ENCODE measurements at places on chromosomes 1 and 21. TPM values are rescaled to one million over a fixed set of nuclear protein-coding genes. Genes with fewer than 3 reads are reported as not detected.

CFHR4 gene
- not detected for total RNA-seq

C1orf141 gene
- not detected for total RNA-seq

- H3K27me3 ChIP-seq = no peaks in the 10 kb centered on the region
- H3K4me3 ChIP-seq = no peak overlapping the region
- peaks cover 83% of the 10 kb centered on the region for H3K4me1 ChIP-seq
- H3K27ac ChIP-seq = peak overlapping the region; percentile 47
Measured at GRCh38 chr1:31959521-31960340, 21.6 kb upstream of the PTP4A2 start.

C4BPB gene
- total RNA-seq = 3.1 TPM
